ENCODE measurements at places on chromosomes 12 and 14.

- DNase-seq = no peak
Observed at GRCh38 chr12:24996102-24996797, 47.3 kb upstream of the BCAT1 start.

DNA sequence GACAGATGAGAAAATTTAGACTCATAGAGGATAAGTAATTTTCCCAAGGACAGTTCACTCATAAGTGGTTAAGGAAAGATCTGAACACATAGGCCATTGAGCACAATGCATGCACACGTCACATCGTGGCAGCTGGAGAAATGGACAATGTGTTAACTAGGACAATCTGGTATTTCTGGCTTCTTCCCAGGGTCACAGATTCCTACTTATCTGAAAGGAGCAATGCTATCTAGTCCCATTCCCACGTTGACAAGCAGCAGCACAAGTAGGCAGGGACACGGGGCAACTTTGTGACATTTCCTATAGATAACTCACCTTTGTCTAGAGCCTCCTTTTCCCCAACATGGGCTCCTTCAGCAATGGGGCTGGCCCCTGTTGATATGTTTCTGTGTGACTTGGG lies 6.7 kb upstream of the CMAS start:
- DNase-seq = no peak

GRCh38 chr12:27936196-27936595 lies 36.3 kb downstream of the PTHLH start:
- no peak for DNase-seq

- DNase-seq = no peak
Observed at GRCh38 chr14:86675059-86675458, 1145.1 kb downstream of the FLRT2 start.

- DNase-seq = peak; percentile 39
Observed at GRCh38 chr12:45644541-45644940, 85.0 kb upstream of the ARID2 start.

- no peak for DNase-seq
Observed at GRCh38 chr12:95723693-95724384, 66.7 kb downstream of the NTN4 start.

Measured in HTR-8/SVneo (cell line).